ENCODE measurements at places on chromosomes 11 and 22.

- DNase-seq, result no peak
Measured at GRCh38 chr11:67656278-67656922, 5.9 kb upstream of the ACY3 start.

- DNase-seq, result no peak
Measured at GRCh38 chr11:100174881-100175280, 512.2 kb upstream of the ARHGAP42 start.

GRCh38 chr11:1231396-1232020 is 8.6 kb downstream of the MUC5B start:
- DNase-seq, result no peak

GRCh38 chr22:50058906-50059880 is 1.1 kb upstream of the TTLL8 start:
- DNase-seq, result no peak

DNA sequence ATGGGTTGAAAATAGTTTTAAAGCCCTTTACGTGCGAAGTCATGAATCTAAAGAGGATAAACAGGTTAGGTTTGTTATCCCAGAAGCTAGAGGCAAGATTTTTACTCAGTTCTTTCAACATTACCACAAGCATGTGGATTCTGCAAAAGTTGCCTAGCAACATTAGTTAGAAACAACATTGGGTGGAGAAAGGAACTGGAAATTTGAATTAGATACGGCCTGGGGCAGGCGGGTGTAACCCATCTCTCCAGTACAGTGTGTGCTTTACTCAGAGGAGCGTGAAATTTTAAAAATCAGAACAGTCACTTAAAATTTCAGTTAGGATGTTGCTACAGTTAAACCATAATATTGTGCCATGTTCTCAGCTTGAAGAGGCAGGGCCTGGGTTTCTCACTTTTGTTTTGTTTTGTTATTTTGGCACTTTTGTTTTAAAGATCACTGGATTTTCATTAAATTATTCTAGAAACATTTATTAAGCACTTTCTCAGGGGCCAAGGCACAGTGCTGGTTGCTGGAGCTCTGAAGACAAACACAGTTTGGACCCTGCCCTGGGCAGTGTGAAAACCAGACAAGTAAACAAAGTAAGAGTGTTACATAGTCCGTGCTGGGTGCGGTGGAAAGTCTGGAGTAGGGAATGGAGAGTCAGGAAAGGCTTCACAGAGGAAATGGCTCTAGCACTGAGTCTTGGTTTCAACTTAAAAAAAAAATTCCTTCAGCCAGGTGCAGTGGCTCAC is 4.4 kb upstream of the WEE1 start:
- DNase-seq, result peak; percentile 96

- DNase-seq, result no peak
Measured at GRCh38 chr11:746289-747157, 741 bp upstream of the TALDO1 start.

GRCh38 chr11:1401656-1402221 is 12.0 kb downstream of the BRSK2 start:
- DNase-seq, result peak; percentile 55

DNA sequence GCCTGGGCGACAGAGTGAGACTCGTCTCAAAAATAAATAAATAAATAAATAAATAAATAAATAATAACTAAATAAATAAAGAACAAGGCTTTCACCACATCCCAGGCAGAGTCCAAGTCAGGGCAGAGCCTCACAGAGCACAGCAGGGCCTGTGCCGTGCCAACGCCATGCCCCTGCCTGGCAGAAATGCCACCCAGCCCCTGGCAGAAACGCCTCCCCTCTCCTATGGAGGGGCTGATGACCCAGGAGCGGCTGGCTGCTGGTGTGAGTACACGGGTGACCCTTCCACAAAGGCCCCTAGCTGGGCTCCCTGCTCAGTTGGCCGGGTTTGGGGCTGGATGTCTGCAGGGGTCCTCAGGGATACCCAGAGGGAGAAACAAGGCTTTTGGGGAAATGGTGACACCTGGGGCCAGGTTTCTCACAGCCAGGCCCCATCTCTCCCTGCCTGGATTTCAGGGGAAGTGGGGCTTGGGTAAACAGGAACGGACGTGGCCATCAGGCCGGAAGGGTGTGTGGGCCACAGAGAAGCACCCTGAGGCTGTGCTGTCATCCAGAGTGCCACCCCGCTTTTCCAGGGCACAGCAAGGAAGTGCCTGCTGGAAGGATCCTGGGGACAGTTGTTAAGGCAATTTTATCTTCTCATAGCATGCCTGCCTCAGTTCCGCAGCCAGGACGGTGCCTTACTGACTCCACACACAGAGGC is 5.1 kb downstream of the BID start:
- no peak for DNase-seq

DNA sequence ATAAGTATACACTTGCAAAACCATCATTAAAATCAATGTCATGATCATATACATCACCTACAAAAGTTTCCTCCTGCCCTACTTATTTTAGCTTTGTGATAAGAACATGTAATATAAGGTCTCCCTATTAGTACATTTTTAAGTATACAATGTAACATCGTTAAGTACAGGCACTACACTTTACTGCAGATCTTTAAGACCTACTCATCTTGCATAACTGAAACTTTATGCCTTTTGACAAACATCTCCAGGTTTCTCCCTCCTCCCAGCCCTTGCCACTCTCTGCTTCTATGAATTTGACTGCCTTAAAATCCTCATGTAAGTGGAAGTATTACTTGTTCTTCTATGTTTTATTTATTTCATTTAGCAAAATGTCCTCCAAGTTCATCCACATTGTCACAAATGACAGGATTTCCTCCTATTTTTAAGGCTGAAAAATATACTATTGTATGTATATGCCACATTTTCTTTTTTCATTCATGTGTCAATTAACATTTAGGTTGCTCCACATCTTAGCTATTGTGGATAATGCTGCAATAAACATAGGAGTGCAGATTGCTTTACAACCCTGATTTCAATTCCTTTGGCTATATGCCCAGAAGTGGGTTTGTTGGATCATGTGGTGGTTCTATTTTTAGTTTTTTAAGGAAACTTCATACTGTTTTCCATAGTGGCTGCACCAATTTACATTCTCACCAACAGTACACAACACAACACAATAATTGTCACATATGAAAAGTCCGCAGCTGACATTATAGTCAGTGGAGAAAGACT is 471.1 kb upstream of the ANO3 start:
- DNase-seq, result peak; percentile 38

DNA sequence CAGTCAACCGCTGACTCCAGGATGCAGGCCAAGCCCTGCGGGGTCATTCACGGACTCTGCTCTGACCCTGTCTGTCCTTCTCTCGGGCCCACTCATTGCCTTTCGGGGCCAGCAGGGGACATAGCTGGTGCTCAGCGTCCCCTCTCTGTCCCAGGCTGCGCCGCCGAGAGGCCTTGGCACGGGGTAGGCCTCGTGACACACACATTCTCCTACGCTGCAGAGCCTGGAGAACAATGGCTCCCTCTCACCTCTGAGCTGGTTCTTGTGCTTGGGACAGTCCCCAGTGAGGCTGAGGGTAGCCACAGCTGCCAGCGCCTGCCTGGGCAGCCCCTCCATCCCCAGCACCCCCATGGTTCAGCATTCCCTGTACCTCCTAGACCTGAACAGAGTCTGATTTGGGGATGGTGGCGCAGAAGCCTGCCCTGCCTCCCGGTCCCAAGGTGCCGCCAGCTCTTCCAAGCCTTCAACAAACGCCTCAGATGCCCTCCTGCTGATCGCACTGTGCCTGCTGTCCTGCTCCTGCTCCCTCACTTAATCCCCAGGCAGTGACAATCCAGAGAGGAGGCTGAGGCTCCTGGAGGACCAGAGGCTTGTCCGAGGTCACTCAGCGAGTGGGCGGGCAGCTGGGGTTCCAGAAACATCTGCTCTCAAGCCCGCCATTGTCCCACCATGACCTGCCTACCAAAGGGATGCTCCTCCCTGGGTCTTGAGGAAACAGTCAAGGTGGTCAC is 30.4 kb downstream of the DUSP8 start:
- no peak for DNase-seq

GRCh38 chr22:26779108-26779507 is 121.7 kb downstream of the MIAT start:
- no peak for DNase-seq

DNA sequence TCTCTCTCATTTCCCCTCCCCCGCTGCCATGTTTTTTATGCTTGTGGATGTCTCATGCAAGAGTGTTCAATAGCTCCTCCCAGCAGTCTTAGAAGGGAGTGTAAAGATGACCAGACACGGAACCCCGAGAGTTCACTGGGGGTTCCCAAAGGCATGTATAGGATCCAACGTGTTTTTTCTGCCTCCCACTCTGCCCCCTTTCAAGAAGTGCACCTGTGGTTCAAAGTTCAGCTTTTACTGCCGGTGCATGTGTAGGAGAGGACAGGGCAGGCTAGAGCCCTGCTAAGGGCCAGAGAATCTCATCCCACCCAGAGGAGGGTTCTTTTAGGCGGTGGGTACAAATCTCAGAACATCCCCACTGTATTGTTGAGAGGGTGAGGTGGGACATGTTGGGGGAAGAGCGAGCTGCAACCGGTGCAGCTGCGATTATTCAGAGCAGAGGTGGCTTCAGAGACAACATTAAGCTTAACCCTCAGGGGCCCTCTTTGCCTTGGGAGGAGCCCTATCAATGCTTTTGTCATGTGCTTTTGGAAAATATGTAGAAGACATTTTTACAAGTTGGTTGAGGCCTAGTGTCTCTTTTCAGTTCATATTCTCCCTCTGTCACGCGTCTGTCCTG is 14.5 kb downstream of the MIF start:
- DNase-seq, result peak; percentile 95

- DNase-seq, result no peak
Measured at GRCh38 chr22:27634043-27634740, 167.4 kb downstream of the MN1 start.

DNA sequence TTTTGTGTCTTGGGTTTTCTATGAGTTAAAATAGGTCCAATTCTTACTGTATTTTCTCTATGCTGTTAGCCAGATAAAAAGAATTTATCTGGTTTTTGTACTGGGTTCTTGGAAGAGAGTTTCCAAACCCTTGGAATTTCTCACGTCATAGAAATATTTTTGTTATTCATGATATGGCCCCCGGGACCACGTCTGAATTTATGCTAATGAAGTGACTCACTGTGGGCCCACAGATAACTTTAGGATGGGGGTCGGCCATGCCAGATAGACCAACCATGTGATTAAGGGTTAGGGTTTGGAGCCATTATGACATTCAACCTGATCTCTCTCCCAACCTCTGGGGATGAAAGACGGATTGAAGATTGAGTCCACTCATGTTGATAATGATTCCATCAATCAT is 35.6 kb upstream of the DDI1 start:
- DNase-seq, result no peak

- DNase-seq, result peak; percentile 75
Measured at GRCh38 chr22:50612528-50613221, 12.1 kb downstream of the MAPK8IP2 start.

DNA sequence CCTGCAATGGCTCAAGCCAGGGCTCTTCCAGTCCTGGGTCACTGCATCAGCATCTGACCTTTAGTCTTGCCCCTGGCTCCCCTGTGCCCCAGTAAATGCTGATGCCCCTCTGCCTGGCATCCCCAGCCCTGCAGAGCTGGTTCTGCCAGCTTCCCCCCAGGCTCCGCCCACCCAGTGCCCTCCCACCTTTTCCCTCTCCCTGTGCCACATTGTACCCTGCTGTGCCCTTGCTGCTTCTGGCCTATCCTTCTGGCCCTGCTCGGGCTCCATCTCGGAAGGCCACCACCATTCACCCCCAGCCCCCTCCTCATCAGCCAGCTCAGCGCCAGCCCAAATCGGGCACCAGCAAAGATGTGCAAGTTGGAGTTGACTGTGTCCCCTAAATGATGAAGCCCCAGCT is 7.4 kb downstream of the CAPN5 start:
- no peak for DNase-seq

GRCh38 chr11:77471558-77472193 is 2.2 kb downstream of the PAK1 start:
- DNase-seq, result peak; percentile 93

DNA sequence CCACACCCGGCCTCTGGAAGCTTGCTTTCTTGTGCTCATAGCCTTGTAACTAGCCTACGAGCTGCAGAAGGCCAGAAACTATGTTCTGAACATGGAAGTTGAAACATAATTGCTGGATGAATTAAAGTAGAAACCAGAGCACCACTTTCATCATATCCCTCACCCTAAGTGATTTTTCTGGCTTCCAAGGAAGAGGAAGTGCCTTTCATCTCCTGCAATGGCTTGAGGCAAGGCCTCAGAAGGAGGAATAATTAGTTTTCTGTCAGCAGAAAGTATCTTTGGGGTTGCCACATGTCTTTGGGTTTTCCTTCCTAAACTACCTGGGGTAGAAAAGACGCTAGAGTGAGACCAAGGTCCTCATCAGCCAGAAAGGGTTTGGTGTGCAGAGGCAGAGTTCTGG is 14.5 kb downstream of the RPL27A start:
- no peak for DNase-seq

- DNase-seq, result peak; percentile 78
Measured at GRCh38 chr11:2561696-2562581, 117.1 kb downstream of the KCNQ1 start.

DNA sequence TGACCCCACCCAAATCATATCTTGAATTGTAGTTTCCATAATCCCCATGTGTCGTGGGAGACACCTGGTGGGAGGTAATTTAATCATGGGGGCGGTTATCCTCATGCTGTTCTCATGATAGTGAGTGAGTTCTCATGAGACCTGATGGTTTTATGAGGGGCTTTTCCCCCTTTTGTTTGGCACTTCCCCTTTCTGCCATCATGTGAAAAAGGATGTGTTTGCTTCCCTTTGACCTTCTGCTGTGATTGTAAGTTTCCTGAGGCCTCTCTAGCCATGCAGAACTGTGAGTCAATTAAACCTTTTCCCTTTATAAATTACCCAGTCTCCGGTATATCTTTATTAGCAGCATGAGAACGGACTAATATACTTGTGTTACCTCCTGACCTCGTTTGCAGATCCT is 156.6 kb upstream of the MTNR1B start:
- no peak for DNase-seq

DNA sequence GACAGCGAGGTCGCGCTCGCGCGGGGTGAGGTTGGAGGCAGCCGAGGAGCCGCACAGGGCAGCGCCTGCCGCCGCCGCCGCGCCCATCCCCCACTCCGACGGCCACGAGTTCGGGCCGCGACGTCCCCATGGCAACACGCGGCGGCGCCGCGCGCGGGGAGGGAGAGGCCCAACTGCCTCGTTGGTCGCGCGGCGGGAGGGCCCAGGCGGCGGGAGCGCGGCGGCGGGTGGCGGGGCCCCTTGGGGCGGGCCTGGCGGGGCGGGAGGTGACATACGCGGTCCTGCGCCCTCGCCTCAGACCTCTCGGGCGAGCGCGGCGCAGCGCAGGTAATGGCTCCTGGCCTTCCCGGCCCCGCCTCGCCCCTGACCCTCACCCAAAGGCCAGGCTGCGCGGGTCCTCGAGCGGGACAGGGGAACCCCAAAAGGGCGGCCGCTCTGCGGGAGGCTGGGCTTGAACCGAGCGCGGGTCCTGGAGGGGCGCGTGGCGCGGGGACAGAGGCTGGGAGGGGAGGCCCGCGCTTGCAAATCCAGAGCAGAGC is at the start of gene DEUP1:
Gene DEUP1 (plus strand): TSS at position 297 of the 539 bp plus-strand sequence. CDS start 1,518 bp downstream, outside the sequence.
- DNase-seq, result peak; percentile 81

- no peak for DNase-seq
Measured at GRCh38 chr11:113105592-113105991, 144.4 kb downstream of the NCAM1 start.
